Endothelial cell of umbilical vein (primary cell): ENCODE measurements at places on chromosomes 2 and 18. TPM values are rescaled to one million over a fixed set of nuclear protein-coding genes. Genes with fewer than 3 reads are reported as not detected.
A peak's percentile ranks its signal among the peaks of the same experiment; 100 is the strongest.

Gene SLC19A3
- polyA plus RNA-seq: 0.01 and 0.13 TPM in 2 replicates

DNA sequence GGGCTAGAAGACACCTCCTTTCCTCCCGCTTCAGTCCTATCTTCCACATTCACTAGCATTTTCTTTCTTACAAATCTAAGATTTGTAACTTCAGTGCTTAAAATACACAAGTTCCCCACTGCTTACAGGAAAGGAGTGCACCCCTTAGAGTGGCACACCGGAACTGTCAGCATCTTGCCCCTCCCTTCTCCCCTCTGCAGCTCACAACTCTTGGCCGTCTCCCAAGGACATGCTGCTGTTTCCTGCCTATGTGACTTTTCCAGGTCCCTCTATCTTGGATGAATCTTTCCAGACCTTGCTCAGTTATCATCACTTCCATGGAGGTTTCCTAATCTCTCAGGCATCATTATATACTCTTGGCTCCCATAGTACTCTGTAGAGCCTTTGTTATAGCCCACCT is 334.8 kb downstream of the CELF4 start:
- DNase-seq: no peak

- DNase-seq: peak; percentile 86
Measured at GRCh38 chr18:29154758-29155725, 978.1 kb upstream of the CDH2 start.

Gene CHRNG
- not detected in 2 replicates for polyA plus RNA-seq

- DNase-seq: no peak
Measured at GRCh38 chr2:108541451-108541850, 7.2 kb downstream of the LIMS1 start.

DNA sequence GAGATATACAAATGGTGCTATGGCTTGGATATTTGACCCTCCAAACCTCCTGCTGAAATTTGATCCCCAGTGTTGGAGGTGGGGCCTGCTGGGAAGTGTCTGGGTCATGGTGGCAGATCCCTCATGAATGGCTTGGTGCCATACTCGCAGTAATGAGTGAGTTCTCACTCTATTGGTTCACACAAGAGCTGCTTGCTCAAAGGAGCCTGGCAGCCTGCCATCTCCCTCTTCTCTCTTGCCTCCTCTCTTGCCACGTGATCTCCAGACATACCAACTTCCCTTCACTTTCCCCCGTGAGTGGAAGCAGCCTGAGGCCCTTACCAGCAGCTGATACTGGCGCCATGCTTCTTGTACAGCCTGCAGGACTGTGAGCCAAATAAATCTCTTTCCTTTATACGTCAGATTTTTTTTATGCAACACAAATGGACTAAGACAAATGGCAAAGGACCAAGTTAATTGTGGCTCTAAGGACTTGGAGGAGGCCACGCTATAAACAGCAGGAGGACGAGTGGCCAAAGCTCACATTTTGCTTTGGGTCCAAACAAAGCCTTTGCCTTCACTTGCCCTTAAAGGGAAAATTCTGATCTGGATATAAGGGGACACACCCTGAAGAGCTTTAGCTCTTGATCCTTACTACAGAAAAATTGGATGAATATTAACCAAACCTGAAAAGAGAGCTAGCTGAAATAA is 214.7 kb downstream of the SS18 start:
- DNase-seq: no peak

GRCh38 chr18:62614494-62614893 is 91.7 kb downstream of the ZCCHC2 start:
- DNase-seq: no peak

Gene REG1B
- polyA plus RNA-seq: not detected in 2 replicates

DNA sequence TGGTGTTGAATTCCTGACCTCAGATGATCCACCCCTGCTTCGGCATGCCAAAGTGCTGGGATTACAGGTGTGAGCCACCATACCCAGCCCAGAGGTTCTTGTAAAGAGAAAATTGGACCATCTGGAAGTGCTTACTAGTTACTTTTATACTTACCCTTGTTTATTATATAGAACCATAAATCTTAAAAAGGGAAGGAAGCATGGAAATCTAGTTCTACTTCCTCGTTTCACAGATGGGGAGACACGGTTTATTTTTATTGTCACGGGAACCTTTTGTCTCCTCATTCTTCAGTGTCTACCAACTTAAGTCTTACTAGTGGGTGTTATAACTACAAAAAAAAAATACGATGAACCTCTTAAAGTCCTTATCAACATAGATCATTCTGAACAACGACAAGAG is 45.8 kb upstream of the PDK1 start:
- DNase-seq: no peak

DNA sequence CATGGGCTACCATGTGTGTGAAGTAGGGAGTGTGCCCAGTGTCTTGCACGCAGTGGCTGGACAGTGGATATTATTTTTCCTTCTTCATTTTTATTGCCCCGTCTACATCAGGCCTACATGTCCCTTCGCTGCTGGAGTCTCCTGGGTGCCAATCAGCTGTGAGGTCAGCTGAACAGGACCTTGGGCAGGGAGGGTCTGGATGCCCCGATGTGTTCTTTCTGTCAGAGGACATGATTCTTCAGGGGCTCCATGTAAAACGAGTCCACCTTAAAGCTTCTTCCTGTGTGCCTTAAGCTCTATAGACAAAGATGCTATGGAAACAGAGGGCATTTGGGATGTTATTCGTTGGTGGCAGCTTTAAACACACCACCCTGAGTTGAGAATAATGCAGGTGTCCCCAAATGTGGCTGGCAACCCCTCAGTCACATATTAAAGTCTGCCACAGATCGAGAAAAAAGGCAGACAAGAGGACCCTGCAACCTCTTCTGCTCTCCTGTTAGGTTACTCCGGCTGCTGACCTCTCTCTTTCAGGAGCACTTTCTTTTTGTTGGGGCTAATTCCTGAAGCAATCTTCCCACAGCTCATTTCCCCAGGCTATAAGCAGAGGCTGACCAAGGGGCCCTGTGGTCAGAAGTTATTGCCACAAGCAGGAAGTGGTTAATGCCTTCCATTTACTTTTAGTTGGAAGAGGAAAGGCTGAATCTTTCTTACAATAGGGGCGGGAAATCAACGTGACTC is 20.0 kb downstream of the GREB1 start:
- DNase-seq: no peak
